Lung (tissue), 17 donors: ENCODE measurements at places on chromosomes 3 and 15. TPM values are rescaled to one million over a fixed set of nuclear protein-coding genes. Genes with fewer than 3 reads are reported as not detected.

- no peak for DNase-seq
These were observed 64.9 kb upstream of the RBMS3 start for GRCh38 chr3:29215948-29216347.

DNA sequence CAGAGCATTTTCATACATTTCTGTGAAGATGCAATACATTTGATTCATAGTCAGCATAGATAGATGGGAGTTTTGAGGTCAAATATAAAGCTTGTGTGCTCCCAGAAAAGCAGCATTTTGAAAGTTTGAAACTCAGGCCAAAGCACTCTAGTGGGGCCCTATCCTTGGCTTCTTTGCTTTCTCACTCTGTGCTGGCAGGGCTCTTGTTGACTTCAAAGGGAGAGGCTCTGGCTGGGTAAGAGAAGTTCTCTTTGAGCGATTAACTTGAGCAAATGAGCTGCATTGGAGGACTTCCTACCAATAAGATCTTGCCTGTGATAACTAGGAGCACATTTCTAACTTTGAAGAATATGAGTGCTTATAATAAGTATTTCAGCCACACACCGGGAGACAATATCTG, 214.0 kb upstream of the RARB start:
- peak; percentile 86 for DNase-seq

- DNase-seq, result no peak
These were observed 9.7 kb upstream of the PCOLCE2 start for GRCh38 chr3:142898346-142899213.

DNA sequence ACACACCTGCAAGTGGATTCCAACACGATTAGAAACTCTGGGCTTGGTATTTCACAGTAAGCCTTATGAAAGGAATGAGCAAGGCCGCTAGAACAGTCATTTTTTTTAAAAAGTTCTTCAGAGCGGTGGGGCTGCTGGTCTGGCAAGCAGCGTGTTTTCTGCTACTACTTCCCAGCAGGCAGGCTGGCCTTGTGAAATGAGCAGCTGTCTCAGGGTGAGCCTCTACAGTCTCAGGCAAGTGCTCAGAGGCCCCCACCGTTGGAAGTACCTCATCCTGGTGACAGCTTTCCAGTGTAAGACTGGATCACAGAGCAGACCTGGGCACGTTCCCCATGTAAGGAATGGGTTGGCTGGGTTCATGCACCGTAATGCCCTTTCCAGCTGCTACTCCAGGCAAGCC, 119.2 kb downstream of the LRIG1 start:
- no peak for DNase-seq

Gene FSIP1
- total RNA-seq, result 2.2 TPM

Gene EFCAB12
- 3.8 TPM for total RNA-seq

Gene TMEM108
- 16.9 TPM for total RNA-seq

Gene NTRK3
- 5.6 TPM for total RNA-seq

Gene TWF2
- total RNA-seq, result 90.3 TPM
